Brain (organoid and tissue), 16 donors: ENCODE measurements at places on chromosomes 7 and 10.

- no peak for DNase-seq
Measured at GRCh38 chr10:90289037-90289436, 568.8 kb downstream of the HTR7 start.

DNA sequence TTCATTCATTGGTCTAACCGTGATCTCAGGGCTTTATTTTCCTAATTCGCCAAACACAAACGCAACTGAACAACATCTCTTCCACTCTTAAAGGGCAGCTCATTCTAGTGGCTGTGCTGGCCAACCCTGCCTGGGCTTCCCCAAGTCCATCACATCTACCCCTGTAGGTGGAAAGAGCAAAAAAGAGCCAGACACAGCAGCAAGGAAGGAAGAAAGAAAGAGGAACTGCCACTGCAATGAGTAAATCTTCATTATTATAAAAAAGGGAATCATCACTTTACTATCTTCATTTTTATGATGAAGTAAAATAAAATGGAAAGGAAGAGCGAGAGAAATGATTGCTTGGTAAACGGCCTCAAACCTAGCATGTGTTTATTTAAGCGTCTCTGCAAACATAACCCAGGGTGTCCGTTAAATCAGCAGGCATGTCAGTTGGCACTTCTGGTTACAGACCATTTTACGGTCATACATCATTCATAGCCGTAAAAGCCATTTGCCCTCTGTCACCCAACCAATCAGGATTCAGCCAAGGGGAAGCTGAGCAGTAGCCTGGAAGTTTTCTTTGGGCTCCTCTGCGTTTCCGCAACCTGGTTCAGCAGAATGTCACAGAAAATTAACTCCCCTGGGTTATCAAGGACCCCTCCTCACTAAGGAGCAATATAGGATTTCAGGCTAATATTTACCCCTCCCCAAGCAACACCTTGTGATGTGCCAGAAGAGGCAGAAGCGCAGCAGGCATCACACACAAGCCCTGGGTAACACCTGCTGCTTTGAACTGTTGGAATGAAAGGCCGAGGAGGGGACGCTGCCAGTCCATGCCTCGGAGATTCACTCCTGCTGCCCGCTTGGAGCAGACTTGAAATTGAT, 234.0 kb downstream of the SNX10 start:
- no peak for DNase-seq

GRCh38 chr7:158910254-158911053, 54.1 kb downstream of the DYNC2I1 start:
- DNase-seq = no peak

DNA sequence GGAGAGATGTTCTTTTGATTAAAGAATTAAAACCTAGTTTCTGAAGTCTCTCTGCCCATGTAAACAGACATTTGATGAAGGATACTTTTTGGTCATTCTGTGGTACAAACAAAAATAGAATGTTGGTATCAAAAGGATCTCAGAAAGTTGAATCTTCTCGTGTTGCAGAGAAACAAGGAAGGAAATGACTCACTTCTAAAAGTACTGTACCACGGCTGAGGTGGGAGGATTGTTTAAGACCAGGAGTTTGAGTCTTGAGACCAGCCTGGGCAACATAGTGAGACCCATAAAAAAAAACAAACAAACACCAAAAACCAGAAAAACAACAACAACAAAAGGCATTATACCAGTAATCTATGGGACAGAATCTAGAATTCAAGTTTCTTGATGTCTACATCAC, 69.7 kb downstream of the PRSS58 start:
- no peak for DNase-seq

GRCh38 chr7:65980478-65981250, 1.3 kb downstream of the GUSB start:
- DNase-seq = no peak

DNA sequence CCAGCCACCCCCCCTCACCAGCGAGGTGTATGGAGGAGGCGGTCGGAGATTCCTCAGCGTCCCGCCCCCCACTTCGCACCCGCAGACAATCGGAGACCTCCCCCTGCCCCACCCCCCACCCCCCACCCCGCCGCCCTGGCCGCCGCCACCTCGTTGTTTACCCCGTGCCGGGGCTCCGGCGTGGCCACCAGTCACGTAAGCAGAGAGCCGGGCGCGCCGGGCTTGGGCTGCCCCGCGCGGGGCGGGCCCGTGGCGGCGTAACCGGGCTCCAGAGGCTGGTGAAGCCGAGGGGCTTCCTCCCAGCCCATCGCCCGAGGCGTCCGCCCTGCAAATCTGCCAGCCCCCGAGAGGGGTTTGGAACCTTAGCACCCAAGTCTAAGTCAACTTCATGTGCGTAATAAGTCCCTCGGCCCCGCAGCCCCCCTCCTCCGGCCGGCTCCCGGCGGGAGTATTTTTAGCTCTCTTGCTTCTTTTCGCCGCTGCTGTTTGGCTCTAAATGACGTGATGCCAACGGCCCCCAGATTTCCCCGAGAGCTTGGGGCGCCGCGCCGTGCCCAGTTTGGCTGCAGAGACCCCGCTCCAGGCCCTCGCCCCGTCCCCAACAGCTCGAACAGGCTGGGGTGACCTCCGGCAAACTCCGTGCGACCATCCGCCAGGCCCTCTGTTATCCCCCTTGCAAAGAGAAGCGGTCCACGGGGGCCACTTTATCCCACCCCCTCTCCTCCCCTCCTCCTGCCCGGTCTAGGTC, 2.7 kb downstream of the MXI1 start:
- peak; percentile 69 for DNase-seq

DNA sequence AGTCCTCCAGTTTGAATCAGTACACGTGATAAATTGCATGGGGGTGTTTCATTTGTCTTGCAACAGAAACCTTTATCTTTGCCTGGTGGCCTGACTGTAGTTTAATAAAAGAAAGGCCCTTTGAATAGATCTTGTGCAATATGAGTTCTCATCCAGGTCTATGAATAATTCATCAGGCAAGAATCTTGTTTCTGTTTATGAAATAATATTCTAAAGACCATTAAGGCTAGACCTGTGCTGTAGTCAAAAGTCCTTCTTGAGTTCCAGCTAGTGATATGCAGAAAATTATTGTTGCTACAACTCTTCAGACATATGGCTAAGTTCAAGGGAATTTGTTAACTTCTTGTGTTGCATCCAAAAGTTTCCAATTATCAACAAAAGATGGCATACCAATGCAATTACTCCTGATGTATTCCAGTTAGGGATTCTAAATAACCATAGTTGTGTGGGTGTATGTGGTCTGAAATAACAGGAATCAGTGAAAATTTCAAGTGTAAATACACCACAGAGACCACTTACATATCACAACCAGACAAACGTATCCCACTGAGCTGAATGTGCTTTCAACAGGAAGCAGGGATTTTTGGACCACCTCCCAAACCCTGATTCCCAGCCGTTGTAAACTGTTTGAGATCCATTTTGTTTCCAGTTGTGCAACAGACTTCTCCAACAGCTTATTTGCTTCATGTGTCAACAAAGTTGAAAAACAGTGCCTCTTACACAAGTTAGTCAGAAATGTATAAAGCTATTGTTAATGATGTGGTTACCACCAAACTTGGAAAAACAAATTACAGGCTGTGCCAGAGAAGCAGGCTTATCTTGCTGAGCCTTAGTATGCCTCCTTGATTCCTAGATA, 54.7 kb upstream of the BICC1 start:
- peak; percentile 12 for DNase-seq

DNA sequence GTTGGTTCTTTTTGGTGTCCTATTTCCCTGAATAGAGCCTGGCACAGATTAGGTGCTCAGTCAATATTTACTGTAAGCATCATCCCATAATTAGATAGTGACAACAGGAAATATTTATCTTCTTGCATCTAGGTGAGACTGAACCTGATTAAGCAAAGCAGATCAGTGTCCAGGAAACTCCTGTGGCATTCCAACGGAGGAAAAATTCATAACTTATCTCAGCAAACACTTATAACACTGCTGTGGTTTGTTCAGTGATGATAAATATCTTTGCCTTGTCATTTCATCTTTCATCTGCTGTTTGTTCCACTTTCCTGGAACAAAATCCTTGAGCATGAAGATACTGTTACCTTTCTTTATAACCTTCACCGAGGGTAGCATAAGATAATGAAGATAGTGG, 1160.3 kb upstream of the AUTS2 start:
- no peak for DNase-seq

GRCh38 chr10:63899673-63900300, 378.6 kb downstream of the REEP3 start:
- DNase-seq = no peak

- DNase-seq = peak; percentile 65
Measured at GRCh38 chr10:22010973-22011408, 7.5 kb upstream of the DNAJC1 start.

- no peak for DNase-seq
Measured at GRCh38 chr7:152312316-152312715, 123.5 kb downstream of the KMT2C start.

DNA sequence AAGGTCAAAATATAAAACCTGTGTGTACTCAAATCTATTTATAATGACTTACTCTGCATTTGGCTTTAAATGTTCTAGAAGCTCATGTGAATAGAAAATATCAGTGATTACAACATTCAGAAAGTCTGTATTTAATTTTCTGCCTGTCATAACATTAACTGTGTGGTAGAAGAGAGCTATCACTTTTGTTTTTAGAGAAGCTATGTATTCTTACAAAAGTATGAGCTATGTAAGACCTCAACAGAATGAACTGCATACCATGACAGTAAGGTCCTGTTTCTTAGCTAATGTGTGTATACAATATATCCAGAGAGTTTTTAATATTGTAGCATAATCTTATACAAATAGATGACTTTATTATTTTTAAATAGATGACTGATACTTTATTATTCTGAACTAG, 61.5 kb downstream of the PTN start:
- DNase-seq = no peak

- no peak for DNase-seq
Measured at GRCh38 chr7:16293669-16294425, 127.5 kb downstream of the CRPPA start.

DNA sequence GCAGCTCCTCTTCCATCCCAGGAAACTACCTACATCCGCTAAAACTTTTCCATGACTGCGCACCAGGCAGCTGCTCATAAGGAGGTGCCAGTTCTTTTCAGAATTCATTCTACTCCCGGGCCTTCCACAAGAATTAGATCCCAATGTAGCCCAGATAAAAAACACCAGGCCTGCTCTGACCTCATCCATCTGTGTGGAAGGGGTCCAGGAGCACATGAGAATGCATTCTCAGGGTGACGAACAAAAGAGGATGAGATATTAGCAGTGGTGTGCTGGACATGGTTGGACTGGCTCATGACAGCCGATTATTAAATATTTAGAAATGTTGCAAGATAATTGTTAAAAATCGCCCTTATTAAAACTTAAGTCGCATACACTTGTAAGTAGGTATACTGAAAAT, 43.2 kb upstream of the STEAP1B start:
- no peak for DNase-seq

- DNase-seq = no peak
Measured at GRCh38 chr7:133081119-133081598, 731 bp downstream of the CHCHD3 start.

DNA sequence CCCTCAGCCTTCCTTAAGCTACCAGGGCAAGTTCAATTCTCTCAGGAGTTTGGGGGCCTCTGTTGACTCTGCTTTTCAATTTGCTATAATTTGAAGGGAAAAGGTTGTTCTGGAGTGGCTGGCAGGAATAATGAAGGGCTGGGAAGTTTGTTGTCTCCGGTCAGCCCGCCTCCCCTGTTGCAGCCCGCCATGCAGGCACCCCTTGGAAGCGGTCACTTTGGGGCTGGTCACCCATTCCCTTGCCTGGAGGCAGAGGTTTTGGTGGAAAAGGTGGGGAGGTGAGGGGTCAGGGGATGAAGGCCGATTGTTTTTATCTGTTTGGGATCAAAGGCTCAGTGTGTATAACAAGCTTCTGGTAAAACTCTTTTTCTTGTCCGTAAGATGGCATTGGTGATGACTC, 79.1 kb downstream of the GRK5 start:
- no peak for DNase-seq

DNA sequence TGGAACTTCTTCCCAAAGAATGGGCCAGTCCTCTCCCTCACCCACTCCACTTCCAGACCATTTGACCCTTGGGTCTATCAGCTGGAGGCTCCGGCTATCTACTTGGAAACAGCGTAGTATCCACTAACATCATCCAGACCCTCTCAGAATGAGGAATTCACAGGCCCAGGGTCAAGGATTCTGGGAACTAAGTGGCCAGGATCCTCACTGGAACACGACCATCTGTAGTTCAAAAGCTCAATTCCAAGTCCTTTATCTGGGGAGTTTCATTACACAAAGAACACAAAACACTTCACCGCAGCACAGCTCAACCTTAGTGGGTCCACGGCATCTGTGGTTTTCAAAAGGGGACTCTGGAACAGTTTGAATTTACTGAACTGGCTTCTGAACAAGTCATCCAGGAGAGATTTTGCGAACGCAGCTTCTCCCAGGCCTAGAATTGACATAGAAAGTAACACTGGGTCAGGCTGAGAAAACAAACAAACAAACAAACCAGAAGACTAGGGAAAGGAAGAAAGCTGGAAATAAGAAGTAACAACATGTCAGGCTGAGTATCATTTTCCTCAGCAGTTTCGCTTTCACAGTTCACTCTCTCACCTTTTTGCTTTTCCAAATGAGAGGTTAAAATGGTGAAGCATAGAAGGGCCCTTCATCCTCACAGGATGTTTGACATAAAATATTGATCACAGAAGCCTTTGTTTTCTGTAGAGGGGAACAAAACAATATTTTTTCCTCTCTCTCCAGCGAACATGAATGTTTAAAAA, 57.6 kb upstream of the USP6NL start:
- DNase-seq = no peak

GRCh38 chr7:132501956-132502355, 74.3 kb downstream of the PLXNA4 start:
- DNase-seq = no peak

DNA sequence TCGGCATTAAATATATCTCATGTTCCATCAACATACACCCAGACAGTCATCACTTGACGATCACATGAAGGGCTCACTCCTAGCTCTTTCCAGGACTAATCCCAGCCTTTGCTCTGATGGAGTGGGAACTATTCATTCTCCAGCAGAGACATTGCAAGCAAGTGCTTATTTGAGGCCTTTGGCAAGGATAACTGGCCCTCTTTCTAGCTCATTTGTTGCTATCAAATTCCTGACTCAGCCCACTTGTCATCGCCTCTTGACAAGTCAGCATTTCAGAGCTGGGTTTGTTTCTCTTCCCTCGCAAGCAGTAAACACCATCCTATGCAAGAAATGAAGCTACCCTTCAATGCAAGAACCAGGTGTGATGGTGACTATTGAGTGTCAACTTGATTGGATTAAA, 1165.7 kb upstream of the AUTS2 start:
- DNase-seq = no peak

DNA sequence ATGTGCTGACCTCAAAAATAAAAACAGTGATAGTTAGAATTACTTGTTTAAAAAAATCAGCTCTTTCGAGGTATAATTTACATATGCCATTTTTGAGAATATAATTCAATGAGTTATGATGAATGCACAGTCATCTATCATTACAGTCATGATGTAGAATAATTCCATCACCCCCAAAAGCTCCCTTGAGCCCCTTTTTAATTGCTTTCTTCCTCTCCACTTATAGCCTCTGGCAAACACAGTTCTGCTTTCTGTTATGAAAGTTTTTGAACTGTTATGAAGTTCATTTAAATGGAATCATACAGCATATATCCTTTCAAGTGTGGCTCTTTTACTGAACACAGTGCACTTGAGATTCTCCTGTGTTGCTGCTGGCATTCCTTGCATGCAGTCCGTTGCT, 41.4 kb downstream of the PRTFDC1 start:
- peak; percentile 71 for DNase-seq
